ENCODE measurements at places on chromosomes 2 and 18.

DNA sequence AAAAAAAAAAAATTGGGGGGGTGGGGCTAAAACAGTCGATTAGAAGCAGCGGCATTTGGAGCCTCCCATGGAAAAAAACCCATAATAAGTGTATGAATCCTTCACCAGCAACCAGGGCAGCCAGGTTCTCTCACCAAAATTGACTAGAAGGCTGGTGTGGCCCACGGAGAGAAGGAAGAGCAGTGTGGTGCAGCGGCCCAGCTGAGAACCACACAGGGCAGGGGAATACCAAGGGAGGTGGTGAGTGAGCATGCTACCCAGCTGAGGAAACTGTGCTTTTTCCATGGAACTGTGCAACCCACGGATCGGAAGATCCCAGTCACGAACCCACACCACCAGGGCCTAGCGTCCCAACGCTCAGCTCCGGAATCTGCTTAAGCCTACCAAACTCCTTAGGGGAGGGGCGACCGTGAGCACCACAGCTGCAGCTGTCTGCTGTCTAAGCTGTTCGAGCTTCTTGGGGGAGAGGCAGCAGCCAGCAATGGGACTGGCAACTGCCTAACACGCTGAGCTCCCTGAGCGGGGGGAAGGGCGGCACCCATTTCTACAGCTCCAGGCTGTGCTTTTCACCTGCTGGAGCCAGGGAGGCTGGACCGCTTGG lies 1037.2 kb upstream of the ACVR2A start:
- no peak for DNase-seq

DNA sequence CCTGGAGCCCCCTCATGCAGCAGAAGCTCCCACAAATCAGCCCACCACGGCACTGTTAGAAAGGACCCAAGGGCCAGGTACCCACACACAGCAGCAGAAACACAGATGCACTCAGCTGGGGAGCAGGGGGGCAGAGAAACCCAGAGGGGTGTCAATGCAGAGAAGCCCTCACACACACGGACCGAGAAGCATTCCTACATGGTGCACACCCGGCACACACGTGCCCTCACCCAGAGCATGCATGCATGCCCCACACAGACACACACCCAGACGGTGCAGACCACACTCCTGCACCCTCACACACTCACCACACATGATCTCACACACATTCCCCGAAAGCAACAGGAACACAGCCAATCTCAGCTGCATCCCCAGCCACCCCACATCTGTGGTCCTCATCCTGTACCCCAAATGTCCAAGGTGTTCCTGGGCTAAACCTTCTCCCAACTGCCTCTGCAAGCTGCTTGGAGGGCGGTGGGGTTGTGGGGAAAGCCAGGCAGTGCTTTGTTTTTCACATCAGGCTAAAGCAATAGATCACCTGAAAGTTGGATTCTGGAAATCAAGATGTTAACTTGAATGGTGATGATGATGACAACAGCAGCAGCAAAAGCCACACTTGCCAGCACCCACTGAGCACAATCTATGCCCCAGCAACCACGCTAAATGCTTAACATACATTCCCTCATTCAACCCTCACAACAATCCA lies 102.3 kb downstream of the ZFP36L2 start:
- no peak for DNase-seq

- no peak for DNase-seq
Observed at GRCh38 chr2:118061135-118061955, 26.9 kb upstream of the INSIG2 start.

DNA sequence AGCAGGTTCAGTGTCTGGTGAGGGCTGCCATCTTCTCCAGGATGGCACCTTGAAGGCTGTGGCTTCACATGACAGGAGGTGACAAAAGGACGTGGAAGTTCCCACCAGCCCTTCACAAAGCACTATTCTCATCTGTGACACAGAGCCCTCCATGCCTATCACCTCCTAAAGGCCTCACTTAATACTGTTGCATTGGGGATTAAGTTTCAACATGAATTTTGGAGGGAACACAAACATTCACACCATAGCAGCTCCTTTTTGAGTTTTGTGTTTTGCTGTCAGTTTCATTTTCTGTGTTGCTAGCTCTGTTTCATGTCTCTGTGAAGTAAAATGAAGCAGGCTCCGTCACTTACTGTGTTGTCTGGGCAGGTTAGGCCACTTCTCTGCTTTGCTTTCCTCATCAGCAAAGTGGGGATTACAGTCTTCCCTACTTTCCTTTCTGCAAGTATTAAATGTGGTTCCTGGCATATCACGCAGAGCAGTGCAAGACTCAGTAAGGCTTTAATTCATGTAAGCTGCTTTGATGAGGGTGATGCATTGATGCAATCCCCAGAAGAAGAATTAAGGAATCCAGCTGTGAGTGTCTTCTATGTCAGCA lies 31.6 kb downstream of the LIMS1 start:
- DNase-seq, result no peak

DNA sequence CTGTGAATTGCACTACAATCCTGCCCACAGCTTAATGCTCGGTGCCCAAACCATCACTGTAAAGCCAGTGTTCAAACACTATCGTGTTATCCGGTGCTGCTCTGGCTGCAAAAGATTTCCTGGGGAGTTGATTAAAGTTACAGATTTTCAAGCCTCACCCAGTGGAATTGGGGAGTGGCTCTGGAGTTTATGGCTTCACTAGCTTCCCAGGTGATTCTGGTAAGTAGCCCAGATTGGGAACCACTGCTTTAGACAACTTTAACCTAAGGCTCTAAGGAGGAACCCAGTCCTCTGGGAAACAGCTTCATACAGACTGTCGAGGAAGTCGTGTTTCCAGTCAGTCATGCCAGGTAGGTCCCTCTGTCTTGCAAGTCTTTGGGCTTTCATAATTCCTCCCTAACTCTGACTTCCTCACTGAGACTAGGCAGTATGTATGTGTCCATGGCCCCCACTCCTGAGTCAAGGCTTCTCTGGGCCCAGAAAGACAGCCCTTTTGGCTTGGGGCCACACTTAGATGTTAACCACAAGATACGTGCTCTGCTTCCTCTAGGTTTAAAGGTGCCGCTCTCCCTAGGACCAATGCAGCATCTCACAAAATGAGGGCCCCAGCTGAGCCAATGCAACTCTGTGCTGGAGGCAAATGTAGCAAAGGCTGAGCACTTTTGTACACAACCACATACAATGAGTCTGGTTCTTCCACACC lies 299.7 kb downstream of the PRKCE start:
- peak; percentile 30 for DNase-seq

- no peak for DNase-seq
Observed at GRCh38 chr2:120267348-120267747, 14.7 kb downstream of the RALB start.

GRCh38 chr2:19993731-19994130 lies 3.8 kb upstream of the WDR35 start:
- DNase-seq, result no peak

GRCh38 chr2:9378433-9379390 lies 44.6 kb downstream of the ITGB1BP1 start:
- DNase-seq, result no peak

- peak; percentile 64 for DNase-seq
Observed at GRCh38 chr2:96552315-96553175, 16.0 kb downstream of the ARID5A start.

GRCh38 chr2:134836986-134837385 lies 1.4 kb upstream of the ACMSD start:
- DNase-seq, result no peak

GRCh38 chr18:31497836-31498573 lies at the start of gene DSG2:
Gene DSG2, plus strand, starts transcription at chr18:31498177. Its CDS starts 75 bp downstream, at chr18:31498252.
- peak; percentile 60 for DNase-seq

GRCh38 chr2:11574176-11575046 lies 40.6 kb downstream of the GREB1 start:
- DNase-seq, result no peak

- DNase-seq, result no peak
Observed at GRCh38 chr2:105446501-105446900, 47.6 kb upstream of the FHL2 start.

- no peak for DNase-seq
Observed at GRCh38 chr2:177229442-177230242, 17.0 kb downstream of the HNRNPA3 start.

- no peak for DNase-seq
Observed at GRCh38 chr2:196723571-196723970, 75.9 kb downstream of the GTF3C3 start.

DNA sequence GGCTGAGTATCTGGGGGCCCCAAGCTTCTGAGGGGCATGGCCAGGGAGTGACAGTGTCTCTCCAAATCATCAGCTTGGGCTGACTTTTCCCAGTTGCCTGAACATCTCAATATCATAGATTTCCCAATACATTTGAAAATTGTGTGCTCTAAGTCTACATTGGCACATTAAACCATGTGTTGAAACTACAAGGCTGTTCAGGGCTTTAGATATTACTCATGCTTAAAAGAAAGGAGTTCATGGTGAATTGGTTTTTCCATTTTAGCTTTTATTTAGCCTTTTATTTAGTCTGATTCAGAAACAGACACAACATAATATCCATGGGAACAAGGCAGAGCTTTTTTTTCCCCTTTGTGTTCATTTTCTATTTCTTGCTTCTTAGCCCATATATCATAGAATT lies 49.9 kb upstream of the GALR1 start:
- DNase-seq, result no peak

DNA sequence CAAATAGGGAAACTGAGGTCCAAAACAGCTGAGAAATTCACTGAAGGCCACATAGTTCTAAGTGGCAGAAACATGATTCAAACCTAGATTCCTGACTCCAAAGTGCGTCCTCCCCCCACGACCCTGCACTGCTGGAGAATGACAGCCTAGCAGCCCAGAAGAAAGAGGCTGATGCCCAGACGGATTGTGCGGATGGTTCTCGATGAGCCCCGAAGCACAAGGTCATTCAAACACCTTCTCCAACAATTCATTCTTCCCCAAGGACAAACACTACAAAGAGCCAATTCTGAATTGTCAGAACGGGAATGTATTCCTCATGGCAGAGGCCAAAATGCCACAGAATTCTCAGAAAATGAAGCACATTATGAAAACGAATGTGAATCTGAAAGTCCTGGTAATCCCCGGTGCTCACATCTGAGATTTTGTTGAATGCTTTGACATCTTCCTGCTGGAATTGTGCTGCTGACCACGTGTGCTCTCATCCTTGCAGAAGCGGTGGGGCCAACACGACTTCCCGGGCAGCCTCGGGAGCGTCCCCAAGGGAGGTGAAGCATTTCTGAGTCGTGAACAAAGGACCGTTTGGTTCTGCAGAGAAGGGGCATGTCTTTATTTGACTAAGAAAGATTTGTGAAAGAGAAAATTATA lies 337.0 kb downstream of the EIPR1 start:
- DNase-seq, result no peak

DNA sequence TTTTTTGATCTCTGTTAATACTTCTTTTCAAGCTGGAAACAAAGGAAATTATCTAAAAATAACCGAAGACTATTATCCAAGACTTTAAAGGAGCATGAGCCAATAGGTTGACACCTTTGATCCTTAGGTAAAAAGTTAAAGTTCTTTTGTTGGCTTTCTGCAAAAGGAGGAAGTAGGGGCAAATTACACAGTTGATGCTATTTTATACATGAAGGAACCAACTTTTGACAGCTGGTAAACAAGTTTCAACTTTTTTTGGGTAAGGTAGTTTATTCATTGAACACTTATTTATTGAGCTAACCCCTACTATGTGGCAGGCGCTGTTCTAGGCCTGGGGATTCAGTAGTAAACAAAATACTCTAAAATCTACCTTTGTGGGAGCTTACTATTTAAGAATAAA lies 66.6 kb upstream of the ZEB2 start:
- DNase-seq, result no peak

DNA sequence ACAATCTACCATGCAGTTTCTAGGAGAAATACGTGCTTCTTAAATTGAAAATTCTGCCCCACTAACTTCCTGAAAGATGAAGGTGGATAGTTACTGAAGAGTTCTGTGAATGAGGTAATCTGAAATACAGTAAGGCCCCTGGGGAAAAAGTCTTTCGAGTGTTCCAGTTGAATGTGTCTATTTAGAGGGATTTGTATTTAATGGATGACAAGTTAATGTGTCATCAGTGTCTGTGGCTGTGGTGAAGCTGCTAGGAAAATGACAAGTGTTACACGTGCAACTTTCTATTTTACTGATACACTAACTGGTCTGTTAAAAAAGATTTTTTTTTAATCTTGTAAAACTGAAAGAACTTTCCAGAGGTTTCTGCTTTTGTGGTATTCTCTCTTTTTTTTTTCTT lies 384.6 kb downstream of the STK39 start:
- DNase-seq, result no peak

DNA sequence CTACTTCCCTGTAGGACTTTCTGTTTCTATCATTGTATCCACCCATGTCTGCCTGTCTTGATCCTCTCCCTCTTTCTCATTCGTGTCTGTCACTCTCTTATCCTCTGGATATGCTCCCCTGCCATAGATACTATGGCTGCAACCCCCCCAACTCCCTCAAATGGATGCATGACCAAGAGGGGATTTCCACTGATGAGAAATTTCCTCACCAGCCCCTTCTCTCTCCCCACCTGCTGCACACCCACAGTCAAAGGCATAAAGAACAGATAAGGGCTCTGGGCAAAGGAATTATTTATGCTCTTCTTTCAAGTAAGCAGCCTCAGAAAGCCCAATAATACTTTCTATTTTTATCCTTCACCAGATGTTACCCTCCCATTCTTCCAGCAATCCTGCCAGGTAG lies 121.3 kb downstream of the FOXI3 start:
- DNase-seq, result no peak

- DNase-seq, result peak; percentile 86
Observed at GRCh38 chr2:208040199-208041171, 15.2 kb upstream of the PLEKHM3 start.

DNA sequence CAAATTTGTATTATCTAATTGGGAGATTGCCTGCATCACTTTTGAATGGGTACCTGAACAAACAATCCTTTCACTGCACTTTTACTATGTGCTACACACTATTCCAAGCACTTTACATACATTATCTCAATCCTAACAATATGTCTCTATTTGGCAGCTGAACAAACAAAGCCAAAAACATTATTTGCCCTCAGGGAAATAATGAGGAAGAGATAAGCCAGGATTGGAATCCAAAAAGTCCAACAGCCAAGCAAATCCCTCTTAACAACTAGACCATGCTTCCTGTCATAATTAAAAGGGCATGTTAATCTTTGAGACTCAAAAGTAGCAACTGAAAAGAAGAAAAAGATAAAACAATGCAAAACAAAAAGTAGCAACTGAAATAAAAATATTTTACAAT lies 32.1 kb downstream of the RPRD1A start:
- no peak for DNase-seq

DNA sequence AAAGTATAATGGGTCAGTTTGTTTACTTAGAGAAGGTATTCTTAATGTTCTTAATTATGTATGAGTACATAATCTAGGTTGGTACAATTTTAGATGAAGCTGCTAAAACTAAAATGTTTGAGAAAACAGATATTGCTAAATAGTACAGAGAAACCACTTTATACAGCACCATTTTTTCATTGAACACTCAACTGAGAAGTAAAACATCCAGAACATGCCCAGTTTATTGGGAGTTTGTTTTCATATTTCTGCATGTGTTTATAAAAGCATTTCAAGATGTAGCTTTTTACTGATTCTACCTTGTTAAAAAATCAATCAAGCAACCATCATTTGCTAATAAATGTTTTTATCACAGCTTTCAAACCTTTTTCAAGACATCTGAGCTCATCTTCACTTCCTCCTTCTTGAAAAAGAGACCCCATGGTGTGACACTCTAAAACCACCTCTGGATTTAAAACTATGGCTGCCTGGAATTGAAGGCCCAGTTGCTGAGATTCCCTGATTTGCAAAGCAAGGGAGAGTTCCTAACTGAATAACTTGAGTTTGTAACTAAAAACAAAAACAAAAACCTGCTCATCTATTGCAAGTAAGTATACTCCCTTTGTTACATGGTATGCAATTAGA lies 585.9 kb downstream of the ZEB2 start:
- no peak for DNase-seq

Measured in activated CD8-positive, alpha-beta memory T cell treated with anti-CD3 and anti-CD28 coated beads for 24 hours (primary cell).